ENCODE measurements at places on chromosomes 4 and X. TPM values are rescaled to one million over a fixed set of nuclear protein-coding genes. Genes with fewer than 3 reads are reported as not detected.
A peak's percentile ranks its signal among the peaks of the same experiment; 100 is the strongest.

Gene MAP7D2
- total RNA-seq: 0.46 TPM

GRCh38 chr4:76429636-76430035, 5.4 kb upstream of the SHROOM3 start:
- H3K4me1 ChIP-seq: peaks cover 24% of the 10 kb centered on the region
- no peaks in the 10 kb centered on the region for H3K27me3 ChIP-seq
- no peak overlapping the region for H3K4me3 ChIP-seq
- no peak overlapping the region for H3K27ac ChIP-seq

- no peak overlapping the region for H3K27ac ChIP-seq
- no peak for DNase-seq
- no peaks in the 10 kb centered on the region for H3K27me3 ChIP-seq
- H3K36me3 ChIP-seq: no peaks in the 10 kb centered on the region
Measured at GRCh38 chrX:69229436-69229835, 64.2 kb upstream of the PJA1 start.

DNA sequence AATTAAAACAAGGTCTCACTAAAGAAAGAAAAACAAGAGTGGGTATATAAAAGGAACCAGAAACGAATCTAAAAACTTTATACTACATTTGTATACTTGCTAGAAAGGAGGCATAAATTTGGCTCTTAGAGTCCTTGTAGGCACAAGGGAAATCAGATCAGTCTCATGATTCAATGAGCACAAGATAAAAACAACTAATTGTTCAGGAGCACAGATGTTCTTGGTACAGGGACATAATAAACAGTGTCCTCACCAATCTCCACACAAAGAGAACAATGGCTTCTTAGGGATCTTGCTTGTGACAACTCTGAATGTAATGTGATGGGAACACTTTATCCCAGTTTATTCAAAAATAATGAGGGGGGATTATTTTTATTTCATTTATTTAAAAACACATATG, 28.3 kb downstream of the TMEM144 start:
- no peak overlapping the region for H3K4me3 ChIP-seq
- no peaks in the 10 kb centered on the region for H3K27me3 ChIP-seq
- no peak for DNase-seq
- no peaks in the 10 kb centered on the region for H3K36me3 ChIP-seq

DNA sequence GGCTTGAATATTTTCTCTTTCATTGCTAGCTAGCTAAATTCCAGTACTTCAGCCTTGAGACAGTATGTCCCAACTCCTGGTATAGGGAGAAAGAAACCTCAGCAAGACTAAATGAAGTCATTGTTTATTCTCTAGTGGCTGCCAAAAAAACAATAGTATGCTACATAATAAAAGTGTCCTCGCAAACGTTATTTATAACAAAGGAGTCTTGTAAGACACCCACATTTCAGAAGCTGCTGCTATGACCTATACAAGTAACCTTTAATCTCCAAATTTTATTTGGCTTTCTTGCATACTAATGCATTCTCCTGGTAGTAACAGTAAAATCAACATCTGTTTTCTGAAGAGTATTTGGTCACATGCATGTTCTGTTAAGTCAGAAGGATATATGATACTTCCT, 28.8 kb downstream of the NEK1 start:
- H3K4me1 ChIP-seq: no peaks in the 10 kb centered on the region
- no peaks in the 10 kb centered on the region for H3K27me3 ChIP-seq
- H3K4me3 ChIP-seq: no peak overlapping the region
- H3K36me3 ChIP-seq: peaks cover 15% of the 10 kb centered on the region
- no peak overlapping the region for H3K27ac ChIP-seq
- DNase-seq: no peak

GRCh38 chr4:74751856-74752255, 42.5 kb downstream of the BTC start:
- peaks cover 6% of the 10 kb centered on the region for H3K36me3 ChIP-seq
- no peaks in the 10 kb centered on the region for H3K27me3 ChIP-seq
- no peak overlapping the region for H3K27ac ChIP-seq
- no peak overlapping the region for H3K4me3 ChIP-seq
- no peak for DNase-seq

DNA sequence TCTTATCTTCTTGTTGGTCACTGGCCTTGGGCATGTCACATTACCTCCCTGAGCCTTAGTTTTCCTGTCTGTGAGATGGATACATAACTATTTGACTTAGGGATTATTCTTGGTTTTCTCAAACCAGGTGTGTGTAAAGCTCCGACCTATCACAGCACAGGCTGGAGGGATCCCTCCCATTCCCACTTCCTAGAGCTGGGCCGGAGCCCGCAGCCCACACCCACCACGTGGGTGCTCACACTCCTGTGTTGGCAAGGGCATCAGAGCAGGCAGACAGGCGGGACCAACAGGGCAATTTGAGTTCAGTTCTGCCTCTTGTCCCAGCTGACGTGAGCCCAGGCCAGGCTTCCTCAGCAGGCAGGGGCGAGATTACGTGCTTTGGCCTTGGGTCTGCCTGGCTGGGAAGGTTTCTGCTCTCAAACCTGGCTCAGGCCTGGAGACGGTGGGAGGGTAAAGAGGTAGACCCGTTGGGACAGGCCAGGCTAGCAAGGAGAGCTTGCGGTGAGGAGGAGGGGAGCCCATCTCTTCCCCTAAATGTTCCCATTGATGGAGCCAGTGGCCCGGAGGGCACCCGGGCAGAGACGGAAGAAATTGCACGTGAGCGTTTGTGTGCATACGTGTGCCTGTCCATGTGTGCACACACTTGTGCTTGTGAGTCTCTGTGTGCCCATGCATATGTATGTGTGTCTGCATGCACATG, 734 bp upstream of the SH3TC1 start:
- H3K27ac ChIP-seq: peak overlapping the region; percentile 28
- H3K27me3 ChIP-seq: no peaks in the 10 kb centered on the region
- no peak for DNase-seq
- H3K4me1 ChIP-seq: peaks cover 43% of the 10 kb centered on the region
- no peak overlapping the region for H3K4me3 ChIP-seq
- H3K36me3 ChIP-seq: no peaks in the 10 kb centered on the region

- no peaks in the 10 kb centered on the region for H3K27me3 ChIP-seq
- H3K4me3 ChIP-seq: no peak overlapping the region
- no peaks in the 10 kb centered on the region for H3K4me1 ChIP-seq
- no peak overlapping the region for H3K27ac ChIP-seq
- no peak for DNase-seq
Measured at GRCh38 chr4:14582677-14583076, 419.6 kb upstream of the CPEB2 start.

- H3K36me3 ChIP-seq: peaks cover 19% of the 10 kb centered on the region
- H3K27me3 ChIP-seq: no peaks in the 10 kb centered on the region
- no peak for DNase-seq
- H3K4me3 ChIP-seq: no peak overlapping the region
- H3K4me1 ChIP-seq: peaks cover 77% of the 10 kb centered on the region
- H3K27ac ChIP-seq: peak overlapping the region; percentile 59
Measured at GRCh38 chr4:184453365-184454160, 20.8 kb downstream of the IRF2 start.

Gene ACE2
- 5.2 TPM for total RNA-seq

- H3K36me3 ChIP-seq: no peaks in the 10 kb centered on the region
- no peak overlapping the region for H3K4me3 ChIP-seq
- DNase-seq: no peak
- no peaks in the 10 kb centered on the region for H3K27me3 ChIP-seq
- H3K27ac ChIP-seq: no peak overlapping the region
- H3K4me1 ChIP-seq: no peaks in the 10 kb centered on the region
Measured at GRCh38 chr4:42844422-42845070, 48.0 kb upstream of the GRXCR1 start.

Gene IL2
- not detected for total RNA-seq

- H3K4me1 ChIP-seq: no peaks in the 10 kb centered on the region
- no peaks in the 10 kb centered on the region for H3K36me3 ChIP-seq
- no peak for DNase-seq
- no peak overlapping the region for H3K27ac ChIP-seq
Measured at GRCh38 chr4:121375262-121375661, 5.6 kb downstream of the QRFPR start.
